ENCODE measurements at places on chromosomes 3 and 15.

DNA sequence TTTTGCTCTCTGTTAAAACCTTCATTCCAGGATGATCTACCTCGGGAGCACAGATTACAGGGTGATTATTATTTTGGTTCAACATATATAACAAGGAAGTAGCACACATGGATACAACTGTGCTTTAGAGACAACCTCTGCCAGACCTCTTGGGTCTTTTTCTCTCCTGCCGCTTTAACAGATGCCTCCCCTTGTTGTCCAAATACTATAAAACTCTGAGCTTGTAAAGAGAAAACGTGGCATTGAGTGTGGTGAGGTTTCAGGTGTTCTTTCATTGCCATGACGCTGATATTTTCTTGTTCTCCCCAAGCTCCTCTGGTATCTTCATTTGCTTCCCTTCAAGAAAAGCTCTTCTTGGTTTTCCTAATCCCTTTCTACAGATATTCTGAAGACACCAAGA is 29.0 kb downstream of the BCL2L10 start:
- DNase-seq = no peak

DNA sequence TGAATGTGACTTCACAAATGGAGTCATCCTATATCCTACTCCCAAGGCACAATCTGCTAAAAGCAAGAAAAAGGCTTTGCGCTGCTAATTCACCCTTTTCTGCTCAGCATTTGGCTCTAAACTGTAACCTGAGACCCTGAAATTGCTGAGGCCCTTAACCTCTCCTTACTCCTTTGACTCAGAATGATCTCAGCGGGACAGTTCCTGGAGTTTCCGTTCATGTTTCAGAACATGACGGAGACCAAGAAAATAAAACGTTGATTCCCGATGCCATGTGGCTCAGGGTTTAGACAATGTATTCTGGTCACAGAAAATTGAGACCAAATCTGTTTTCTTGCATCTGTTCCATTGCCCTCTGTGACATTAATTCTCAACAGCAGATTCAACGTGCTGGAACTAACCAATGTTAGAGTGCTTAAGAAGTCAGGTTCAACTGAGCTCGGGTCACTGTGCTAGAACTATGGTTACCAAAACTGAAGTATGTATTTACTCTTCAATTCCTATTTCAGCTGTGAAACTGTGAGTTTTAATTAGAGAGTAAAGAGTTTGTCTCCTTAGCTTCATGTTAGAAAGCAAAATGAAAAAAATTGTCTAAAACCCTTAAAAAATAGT is 45.4 kb upstream of the TMC3 start:
- DNase-seq = no peak

GRCh38 chr3:55292360-55292759 is 194.7 kb downstream of the WNT5A start:
- DNase-seq = no peak

GRCh38 chr3:161069511-161070251 is 35.5 kb downstream of the B3GALNT1 start:
- DNase-seq = peak; percentile 54

DNA sequence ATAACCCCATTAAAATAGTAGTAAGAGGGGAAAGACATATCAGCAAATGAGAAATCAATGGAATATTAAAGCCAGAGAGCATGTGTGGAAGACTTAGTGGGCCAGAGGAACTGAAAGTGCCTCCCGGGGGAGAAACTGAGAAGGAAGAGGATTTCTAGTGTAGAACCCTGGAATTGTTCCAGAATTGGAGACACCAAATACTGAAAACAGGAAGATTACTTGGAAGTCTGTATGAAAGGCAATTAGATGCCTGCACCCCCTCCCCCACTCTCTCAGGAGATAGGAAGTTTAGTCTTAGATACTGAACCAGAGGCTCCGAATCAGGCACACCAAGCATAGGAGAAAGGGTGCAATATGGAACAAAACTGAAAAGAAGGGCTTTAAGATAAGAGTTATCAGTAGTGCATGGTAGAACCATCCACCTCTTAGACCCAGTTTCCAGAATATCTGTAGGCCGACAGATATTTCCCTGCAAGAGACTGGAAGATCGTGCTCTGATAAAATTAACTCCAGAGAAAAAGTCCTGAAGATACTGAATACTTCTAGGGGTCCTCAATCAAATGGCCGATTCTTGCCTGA is 32.4 kb downstream of the KLHL18 start:
- DNase-seq = no peak

DNA sequence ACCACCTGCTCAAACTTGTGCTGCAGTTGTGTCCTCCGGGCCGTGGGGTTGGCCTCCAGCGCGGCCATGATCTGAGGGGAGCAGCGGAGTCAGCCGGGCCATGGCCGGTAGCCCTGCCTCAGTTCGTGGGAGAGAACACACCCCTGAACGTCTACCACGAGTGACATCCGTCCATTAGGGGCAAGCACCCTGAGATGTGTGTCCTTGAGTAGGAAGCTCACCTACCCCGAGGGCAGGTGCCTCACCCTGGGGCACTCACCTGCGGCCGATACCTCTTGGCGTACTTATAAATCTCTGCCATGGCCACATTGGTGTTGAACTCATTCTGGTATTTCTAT is 13.4 kb downstream of the H1-8 start:
- DNase-seq = no peak

GRCh38 chr15:92970656-92971055 is 70.5 kb downstream of the CHD2 start:
- DNase-seq = no peak

DNA sequence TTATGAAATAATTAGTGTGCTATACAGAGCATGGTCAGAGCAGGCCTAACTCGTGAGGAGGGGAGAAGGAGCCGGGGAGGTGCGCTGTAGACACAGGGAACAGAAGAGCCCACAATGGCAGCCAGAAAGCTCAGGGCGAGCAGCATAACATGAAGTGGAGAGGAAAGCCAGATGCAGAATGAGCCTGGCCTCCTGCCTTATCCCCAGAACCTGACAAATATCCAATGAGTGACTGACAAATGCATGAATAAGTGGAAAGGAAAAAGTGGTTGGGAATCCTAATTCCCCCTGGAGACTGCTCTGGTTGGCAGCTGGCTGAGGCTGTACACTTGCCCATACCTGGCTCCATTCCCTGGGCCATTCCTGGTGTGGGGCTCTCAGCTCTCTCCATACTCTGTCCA is 9.2 kb upstream of the MST1R start:
- DNase-seq = no peak

DNA sequence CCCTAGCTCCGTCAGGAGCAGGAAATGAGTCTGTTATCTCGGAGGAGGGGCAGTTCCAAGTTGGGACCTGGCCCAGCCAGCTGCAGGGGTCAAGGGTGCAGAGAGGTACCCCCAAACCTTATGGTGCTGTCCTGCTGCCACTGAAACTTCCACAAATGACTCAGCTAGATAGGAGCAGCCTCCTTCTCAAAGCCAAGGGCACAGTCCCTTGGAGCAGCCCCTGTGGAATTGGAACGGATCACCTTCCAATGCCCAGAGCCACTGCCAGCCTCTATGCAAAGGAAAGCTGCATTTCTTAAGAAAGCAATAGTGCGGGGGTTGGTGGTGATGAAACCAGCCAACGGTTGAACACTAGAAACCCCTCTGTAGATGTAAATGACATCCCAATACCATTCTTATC is 19.6 kb upstream of the LRRK1 start:
- DNase-seq = no peak

- peak; percentile 78 for DNase-seq
Measured at GRCh38 chr3:27556887-27557286, 72.7 kb upstream of the SLC4A7 start.

DNA sequence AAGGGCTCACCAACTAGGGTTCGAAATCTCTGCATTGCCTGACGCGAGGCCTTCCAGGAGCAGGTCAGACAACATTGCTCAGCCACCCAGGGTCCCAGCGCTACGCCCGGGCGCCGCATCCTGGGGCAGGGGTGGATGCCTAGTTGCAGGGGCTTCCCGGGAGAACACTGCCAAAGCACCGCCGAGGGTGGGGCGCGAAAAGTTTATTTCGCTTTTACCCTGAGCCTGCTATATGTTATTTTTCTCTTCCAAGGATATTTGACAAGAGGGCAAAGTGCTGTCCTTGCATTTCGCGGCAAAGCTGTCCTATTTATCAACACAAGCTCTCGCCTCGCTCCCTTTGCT is 549 bp upstream of the SOX14 start:
- no peak for DNase-seq

Data from AG09309 (cell line).